Effector memory CD4-positive, alpha-beta T cell (primary cell): ENCODE measurements at places on chromosomes 12 and 14.

GRCh38 chr14:55438066-55438683 lies 2.2 kb downstream of the TBPL2 start:
- DNase-seq = no peak

- no peak for DNase-seq
These were observed 172.5 kb upstream of the PZP start for GRCh38 chr12:9380650-9381049.

GRCh38 chr14:101167428-101167827 lies 263.9 kb upstream of the RTL1 start:
- DNase-seq = no peak

- DNase-seq = no peak
These were observed 874.4 kb downstream of the SLC6A15 start for GRCh38 chr12:84038242-84038641.

DNA sequence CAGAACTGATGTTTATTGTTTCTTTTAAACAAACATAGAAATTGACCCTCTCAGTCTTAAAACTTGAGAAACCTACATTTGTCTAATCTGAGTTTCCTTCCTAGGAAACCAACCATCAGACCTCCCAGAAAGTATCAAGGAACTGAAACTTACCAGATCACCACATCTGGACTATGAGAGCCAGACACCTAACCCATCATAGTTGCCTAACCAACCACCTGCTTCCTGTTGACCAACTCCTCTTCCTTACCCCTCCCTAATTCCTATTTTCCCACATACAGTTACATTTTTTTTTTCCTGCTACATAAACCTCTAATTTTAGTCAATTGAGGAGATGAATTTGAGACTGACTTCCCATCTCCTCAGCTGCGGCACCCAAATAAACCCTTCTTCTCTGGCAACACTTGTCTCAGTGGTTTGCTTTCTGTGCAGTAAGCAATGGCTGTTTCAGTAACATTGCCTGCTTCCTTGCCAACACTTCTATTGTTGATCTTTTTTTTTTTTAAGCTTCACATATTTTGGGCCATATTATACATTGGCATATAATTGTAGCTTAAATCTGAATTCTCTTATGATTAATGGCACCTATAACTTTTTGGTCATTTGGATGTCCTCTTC lies 34.3 kb downstream of the KLRD1 start:
- DNase-seq = no peak

GRCh38 chr12:9148926-9149325 lies 33.2 kb upstream of the A2M start:
- DNase-seq = no peak

GRCh38 chr12:6272300-6273204 lies 37.9 kb upstream of the PLEKHG6 start:
- no peak for DNase-seq

DNA sequence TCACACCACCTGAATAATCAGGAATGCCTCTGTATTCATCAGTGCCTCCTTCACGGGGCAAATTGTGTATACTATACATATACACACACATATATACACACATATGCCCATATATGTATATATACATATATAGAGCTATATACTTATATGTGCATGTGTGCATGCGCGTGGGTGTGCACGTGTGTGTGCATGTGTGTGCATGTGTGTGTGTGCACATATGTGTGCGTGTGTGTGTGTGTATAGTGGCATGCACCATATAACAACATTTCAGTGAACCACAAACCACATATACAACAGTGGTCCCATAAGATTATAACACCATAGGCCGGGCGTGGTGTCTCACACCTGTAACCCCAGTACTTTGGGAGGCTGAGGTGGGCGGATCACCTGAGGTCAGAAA lies 35.7 kb downstream of the CFL2 start:
- no peak for DNase-seq

DNA sequence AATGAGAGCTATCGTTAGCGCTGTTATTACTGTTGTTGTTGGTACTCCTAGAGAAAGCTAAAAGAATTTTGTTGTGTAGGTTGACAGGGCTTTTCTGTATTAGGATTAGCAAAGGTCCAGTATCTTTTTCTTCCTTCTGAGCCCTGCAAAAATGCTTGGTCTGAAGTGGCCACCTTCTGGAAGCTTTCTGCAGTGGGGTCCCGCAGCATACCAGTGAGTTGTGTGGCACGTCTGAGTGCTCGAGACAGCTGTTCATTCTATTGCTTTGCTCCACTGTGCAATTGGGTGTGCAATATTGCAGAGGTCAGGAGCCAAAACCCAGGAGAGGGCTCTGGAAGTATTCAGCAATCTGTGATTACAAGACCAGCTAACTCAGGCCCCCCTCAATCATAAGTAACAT lies 57.1 kb downstream of the CCDC60 start:
- DNase-seq = no peak

DNA sequence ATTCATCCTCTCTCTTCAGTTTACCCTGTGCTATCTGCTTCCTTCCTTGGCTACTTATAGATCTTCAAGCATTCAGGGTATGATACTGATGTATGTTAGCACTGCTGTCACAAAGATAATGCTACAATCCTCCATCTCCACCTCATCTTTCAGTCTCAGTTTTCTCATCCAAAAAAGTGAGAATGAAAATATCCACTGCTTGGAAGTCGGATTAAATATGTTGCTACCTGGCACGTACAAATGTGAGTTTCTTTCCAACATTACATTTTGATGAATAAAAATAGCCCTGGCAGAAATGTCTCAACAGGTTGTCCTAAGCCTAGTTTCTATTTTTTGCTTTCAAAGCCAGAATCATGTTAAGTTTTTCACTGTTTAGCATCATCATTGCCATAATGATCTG lies 149.9 kb downstream of the PTPN11 start:
- DNase-seq = no peak

DNA sequence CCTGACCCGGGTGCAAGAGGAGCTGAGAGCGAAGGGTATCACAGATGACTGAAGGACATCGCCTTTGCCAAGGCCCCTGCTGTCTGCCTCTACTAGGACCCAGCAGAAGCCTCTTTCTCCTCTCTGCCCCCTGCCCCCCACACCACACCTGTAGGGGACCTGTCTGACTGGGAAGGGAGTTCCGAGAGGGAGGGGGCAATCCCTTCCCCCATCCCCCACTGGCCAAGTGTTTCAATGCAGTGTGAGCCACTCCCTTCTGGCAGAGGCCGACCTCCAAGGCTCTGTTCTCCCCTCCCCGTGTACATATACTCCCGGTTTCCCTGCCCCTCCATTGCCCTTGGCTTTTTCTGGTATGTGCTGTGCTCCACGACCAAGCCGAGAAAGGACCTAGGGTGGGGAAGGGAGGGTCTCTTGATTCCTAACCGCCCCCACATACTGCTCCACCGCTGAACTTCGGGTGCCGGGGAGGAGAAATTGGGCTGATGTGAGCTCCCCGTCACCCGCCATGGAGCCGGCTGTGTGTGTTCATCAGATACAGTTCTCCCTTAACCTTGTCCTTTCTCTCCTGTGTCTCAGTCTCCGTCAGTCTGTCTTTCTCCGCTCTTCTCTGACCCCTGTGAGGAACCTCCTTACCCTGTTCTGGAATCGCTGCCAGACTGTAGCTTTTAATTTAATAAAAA lies 2.0 kb upstream of the ARHGEF25 start:
- DNase-seq = no peak

GRCh38 chr12:42141981-42142606 lies 2.6 kb downstream of the GXYLT1 start:
- no peak for DNase-seq
